Stimulated activated CD8-positive, alpha-beta memory T cell treated with anti-CD3 and anti-CD28 coated beads, Interleukin-7, amount 100 ng/mL, for 48 hours (primary cell): ENCODE measurements at places on chromosomes 13 and 19.
A peak's percentile ranks its signal among the peaks of the same experiment; 100 is the strongest.

GRCh38 chr19:13959962-13960862, 7.9 kb downstream of the DCAF15 start:
- DNase-seq = no peak

DNA sequence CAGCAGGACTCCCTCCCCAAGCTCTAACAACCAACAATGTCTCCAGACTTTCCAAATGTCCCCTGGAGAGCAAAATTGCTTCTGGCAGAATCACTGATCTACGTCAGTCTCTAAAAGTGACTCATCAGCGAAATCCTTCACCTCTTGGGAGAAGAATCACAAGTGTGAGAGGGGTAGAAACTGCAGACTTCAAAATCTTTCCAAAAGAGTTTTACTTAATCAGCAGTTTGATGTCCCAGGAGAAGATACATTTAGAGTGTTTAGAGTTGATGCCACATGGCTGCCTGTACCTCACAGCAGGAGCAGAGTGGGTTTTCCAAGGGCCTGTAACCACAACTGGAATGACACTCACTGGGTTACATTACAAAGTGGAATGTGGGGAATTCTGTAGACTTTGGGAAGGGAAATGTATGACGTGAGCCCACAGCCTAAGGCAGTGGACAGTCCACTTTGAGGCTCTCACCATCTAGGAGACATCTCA, 6.2 kb upstream of the CEACAM5 start:
- DNase-seq = no peak

- peak; percentile 55 for DNase-seq
These were observed 21.7 kb downstream of the CEACAM21 start for GRCh38 chr19:41597600-41598041.

DNA sequence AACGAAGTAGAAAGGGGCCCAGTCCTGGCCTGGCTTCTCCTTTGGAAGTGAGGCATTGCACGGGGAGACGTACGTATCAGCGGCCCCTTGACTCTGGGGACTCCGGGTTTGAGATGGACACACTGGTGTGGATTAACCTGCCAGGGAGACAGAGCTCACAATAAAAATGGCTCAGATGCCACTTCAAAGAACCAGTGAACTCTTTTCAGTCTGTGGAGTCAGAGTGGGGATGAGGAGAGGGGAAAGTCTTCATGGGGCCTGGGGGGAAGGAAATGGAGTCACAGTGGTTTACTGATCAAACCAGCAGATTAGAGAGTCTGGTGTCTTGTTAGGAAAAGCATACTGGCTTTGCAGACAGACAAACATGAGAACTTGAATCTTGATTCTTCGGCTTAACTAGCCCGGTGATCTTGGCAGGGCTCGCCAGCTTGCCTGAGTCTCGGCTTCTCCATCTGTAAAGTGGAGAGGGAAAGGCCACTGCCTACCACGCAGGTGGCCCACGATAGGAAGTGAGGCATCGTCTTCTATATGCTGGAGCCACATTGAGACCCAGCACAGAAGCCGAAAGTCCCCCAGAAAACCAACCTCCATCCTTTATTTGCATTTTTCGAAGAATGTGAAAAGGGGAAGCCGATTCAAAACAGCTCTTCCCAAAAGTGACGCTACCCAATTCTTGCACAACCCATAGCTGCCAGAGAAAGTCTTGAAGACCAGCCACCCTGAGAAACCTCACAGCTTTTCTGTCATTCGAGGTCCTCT, at the start of gene FFAR1:
TSS of gene FFAR1 (plus strand) at position 732 of the 759 bp plus-strand sequence. CDS start 3,650 bp downstream, outside the sequence.
- peak; percentile 80 for DNase-seq

- DNase-seq = no peak
These were observed 907.4 kb downstream of the UQCRFS1 start for GRCh38 chr19:28305513-28305912.

GRCh38 chr19:19068659-19069654, 5.2 kb downstream of the SLC25A42 start:
- no peak for DNase-seq

GRCh38 chr13:73189776-73190175, 131.0 kb downstream of the KLF5 start:
- DNase-seq = no peak

- DNase-seq = no peak
These were observed 97.3 kb downstream of the AKAP11 start for GRCh38 chr13:42369071-42369797.

DNA sequence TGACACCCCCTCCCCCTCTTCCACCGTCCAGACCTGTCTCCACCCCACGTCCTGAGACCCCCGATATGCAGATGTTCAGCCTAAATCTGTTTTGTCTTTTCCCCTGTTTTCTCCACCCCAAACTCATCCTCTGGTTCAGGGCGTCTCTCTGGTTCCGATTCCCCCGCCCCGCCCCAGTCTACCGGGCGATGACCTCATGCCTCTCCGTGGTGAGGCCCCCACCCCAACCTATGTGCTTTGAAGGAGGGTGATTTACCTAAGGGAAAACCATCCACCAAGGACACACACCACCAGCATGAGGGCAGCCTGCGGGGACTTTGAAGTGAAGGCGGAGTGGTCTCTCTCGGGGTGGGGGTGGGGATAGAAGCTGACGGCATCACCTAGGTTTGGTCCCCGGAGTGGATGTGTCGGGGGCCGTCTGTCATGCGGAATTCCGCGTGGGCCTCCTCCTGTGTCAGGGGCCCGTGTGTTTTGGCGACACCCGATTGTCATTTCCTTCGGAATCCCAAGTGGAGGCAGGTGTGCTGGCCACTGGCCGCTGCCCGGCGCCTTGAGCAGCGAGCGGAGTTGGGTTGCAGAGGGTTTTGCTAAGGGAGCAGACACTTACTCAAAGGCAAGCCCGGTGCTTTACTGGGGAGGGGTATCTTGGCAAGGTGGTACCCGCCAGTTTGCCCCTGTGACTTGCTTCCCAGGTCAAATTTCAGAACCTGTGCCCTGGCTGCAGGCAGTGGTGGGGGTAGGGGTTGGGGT, 1.4 kb downstream of the FZR1 start:
- DNase-seq = no peak

GRCh38 chr19:2590630-2591399, 111.7 kb downstream of the GNG7 start:
- no peak for DNase-seq

GRCh38 chr13:38687246-38688229, 661 bp downstream of the FREM2 start:
- no peak for DNase-seq

DNA sequence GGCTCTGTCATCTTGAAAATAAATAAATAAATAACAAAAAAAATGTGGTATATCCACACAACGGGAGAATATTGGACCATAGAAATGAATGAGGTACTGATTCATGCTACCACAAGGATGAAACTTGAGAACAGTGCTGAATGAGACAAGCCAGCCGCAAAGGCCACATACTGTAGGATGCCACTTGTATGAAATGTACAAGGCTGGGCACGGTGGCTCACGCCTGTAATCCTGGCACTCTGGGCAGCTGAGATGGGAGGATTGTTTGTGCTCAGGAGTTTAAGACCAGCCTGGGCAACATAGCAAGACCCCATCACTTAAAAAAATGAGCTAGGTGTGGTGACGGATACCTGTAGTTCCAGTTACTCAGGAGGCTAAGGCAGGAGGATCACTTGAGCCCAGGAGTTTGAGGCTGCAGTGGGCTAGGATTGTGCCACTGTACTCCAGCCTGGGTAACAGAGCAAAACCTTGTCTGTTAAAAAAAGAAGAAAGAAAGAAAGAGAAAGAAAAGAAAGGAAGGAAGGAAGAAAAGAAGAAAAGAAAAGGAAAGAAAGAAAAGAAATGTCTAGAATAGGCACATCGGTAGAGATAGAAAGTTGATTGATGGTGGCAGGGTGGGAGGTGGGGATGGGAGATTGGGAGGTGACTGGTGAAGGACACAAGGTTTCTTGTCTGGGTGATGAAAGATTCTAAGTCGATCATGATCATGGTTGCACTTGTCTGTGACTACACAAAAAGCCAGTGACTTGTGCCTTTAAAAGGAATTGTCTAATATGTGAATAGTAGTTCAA, 20.3 kb downstream of the HPN start:
- no peak for DNase-seq

DNA sequence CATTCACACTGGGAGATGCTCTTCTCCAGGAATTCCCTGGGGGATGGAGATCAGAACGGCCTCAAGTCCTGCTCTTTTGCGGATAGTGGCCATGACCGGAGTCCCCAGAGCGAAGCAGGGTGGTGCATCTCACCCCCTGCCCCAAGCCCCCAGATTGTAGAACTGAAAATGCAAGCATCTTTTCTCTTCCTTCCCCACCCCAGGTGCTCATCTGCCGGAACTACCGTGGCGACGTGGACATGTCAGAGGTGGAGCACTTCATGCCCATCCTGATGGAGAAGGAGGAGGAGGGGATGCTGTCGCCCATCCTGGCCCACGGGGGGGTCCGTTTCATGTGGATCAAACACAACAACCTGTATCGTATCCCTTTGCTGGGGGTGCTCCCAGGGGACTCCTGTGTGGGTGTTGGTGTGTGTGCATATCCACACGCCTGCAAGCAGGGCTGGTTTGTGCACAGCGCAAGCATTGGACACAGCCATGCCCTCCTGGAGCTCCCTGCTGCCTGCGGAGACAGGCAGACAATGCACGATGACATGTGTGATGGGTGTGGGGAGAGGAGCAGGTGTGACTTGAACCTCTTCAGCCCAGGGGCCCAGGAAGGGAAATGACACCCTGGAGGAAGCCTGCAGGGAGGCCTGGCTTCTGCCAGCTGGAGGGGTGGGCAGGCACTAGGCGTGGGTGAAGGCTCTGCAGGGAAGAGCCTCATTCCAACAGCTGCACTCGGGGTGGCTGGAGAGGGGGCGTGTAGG, 5.7 kb downstream of the AP1M1 start:
- no peak for DNase-seq

GRCh38 chr19:56712611-56713276, 41.2 kb upstream of the ZNF835 start:
- no peak for DNase-seq

- DNase-seq = no peak
These were observed 9.0 kb downstream of the BLOC1S3 start for GRCh38 chr19:45187421-45188100.

DNA sequence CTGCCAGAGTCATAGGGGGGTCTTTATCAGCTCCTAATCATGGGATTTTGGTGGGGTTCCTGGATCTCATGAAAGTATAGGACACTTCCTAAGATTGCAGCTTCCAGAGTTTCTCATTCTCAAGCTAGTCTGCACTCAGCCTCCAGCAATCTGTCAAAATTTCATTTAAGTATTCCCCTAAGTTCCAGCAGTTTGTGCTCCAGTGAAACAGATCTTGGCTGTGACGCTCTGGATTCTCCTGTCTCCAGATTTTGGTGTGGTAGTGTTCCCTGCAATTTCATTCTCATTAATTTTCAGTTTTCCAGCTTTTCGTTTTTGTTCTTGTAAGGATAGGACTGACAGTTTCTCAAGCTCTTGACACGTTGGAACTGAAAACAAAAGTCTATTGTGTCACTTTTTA, 908.9 kb upstream of the MIR17HG start:
- no peak for DNase-seq

DNA sequence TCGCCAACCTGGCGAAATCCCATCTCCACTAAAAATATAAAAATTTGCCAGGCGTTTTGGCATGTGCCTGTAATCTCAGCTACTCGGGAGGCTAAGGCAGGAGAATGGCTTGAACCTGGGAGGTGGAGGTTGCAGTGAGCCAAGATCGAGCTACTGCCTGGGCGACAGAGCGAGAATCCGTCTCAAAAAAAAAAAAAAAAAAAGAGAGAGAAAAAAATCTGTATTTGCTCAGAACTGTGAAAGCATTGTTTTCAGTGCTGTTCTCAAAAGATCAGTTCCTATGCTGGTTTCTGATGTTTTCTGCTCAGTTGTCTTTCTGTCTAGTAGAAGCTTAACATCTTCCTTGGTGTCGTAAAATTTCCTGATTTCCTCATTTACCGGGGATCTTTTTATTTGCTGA, 2.5 kb downstream of the SF3A2 start:
- DNase-seq = no peak

GRCh38 chr13:110271313-110271712, 35.6 kb downstream of the COL4A1 start:
- no peak for DNase-seq

DNA sequence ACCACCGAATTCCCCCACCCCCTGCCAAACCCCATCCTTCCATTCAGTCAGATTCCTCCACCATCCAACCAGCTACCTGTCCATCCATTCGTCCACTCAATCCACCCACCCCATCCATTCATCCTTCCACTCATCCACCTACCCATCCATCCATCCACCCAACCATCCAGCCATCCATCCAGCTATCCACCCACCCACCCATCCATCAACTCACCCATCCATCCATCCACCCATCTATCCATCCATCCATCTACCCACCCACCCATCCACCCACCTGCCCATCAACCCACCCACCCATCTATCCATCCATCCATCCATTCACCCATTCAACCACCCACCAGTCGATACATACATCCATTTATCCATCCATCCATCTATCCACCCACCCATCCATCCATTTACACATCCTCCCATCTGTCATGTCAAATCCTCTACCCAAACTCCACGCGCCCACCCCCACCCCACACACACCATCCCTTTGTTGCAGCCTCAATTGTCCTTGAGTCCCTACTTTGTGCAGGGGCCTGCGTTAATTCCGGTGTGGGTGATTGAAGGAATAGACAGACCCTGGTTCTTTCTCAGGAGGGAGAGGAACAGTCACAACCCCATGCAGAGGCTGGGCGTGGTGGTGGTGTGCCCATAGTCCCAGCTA, 5.3 kb upstream of the SLC5A5 start:
- no peak for DNase-seq

DNA sequence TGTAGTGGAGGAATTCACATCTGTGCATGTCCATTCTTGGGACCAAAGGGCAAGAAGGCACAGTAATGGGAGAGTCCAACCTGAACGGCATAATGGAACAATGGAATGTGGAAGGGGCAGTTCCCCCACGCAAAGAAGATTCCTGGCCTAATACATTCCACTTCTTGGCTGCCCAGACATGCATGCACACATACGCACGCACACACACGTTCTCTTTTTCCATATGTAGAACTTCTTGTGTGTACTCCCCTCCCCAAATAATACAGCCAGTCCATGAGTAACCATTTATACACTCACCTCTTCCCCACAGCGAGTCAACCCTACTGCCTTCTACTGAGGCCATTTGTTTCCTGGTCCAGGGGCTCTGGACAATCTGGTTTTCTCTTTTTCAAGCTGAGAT, 6.0 kb upstream of the STK24 start:
- DNase-seq = no peak

GRCh38 chr13:21516805-21517204, 57.7 kb upstream of the ZDHHC20 start:
- DNase-seq = no peak

DNA sequence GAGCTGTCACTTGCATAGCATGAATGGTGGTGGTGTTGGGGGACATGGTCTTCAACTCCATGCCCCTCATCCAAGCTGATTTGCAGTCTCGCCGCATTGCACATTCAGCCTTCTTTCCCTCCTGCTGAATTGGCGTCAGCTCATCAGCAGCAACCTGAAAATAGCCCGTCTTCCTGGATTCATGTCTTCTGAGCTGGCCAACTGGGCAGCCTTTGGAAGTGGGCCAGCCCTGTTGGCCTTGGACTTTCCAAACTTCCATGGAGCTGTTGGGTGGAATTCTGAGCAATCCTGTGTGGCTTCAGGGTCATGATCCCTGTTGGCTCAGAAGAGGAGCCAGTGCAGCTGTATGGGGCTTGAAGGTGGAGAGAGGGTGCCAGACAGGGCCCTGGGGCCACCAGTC, 68.8 kb downstream of the ZNF536 start:
- no peak for DNase-seq
